GM03348 (cell line): ENCODE measurements at places on chromosomes 6 and 20.

DNA sequence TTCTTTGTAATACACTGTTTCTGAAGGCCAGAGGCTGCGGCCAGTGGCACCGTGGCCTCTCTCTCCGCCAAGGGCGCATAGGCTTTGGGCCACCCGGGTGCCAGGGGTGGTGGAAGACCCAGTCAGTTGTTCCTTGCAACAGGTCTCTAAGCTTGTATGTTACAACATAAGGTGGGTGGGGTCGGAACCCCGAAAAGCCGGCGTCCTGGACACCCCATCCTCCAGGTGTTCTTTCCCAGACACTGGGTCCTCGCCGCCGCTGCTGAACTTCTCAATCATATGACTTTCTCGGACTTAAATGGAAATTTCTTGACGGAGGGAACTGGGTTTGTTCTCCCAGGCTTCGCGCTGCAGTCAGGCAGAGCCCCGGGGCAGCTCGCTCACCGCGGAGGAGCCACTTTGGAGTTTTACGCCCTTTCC lies 983 bp upstream of the KCNQ5 start:
- peak; percentile 46 for DNase-seq

DNA sequence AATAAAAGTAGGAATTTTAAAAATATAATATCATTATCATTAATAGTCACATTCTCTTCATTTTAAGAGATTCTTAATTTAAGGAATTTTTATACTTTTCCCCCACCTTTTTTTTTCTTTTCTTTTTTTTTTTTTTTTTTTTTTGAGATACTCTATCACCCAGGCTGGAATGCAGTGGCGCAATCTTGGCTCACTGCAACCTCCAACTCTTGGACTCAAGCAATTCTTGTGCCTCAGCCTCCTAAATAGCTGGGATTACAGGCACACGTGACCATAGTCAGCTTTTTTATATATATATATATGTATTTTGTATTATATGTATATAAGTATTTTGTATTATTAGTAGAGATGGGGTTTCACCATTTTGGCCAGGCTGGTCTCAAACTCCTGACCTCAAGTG lies 457.7 kb downstream of the CDKAL1 start:
- DNase-seq: no peak

GRCh38 chr6:127317388-127318128 lies 25.9 kb downstream of the ECHDC1 start:
- DNase-seq: no peak

- no peak for DNase-seq
Observed at GRCh38 chr6:41642960-41643898, 5.0 kb downstream of the MDFI start.

DNA sequence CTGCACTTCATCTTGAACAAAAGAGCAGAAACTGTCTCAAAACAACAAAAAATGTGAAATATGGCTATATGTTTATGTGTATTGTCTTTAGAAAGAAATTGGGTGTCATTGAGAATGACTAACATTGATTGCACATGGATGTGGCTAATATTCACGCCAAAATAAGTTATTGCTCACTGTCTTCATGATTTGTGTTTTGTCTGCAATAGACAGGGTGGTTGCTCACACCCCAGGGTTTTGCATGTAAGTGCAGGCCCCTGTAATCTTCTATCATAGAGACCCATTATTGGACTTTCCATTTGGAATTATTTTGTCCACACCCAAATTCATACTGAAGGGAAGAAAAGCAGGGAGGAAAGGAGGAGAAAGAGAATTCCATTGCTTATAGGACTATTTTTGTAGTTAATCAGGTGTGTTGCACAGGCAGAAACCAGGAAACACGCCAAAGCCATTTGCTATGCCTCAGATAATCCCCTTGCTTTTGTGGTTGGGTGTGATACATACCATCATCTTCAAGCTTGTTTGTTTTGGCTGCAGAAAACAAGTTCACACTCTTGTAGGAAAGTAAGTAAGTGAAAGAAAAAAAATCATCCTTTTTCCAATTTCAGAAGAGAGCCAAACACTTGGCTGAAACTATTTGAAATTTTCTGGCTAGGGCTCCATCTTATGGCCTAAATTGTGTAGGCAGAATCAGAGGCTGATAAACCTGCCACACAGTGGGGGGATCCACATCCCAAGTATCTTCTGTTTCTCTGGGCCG lies 214.1 kb downstream of the COL12A1 start:
- peak; percentile 16 for DNase-seq

DNA sequence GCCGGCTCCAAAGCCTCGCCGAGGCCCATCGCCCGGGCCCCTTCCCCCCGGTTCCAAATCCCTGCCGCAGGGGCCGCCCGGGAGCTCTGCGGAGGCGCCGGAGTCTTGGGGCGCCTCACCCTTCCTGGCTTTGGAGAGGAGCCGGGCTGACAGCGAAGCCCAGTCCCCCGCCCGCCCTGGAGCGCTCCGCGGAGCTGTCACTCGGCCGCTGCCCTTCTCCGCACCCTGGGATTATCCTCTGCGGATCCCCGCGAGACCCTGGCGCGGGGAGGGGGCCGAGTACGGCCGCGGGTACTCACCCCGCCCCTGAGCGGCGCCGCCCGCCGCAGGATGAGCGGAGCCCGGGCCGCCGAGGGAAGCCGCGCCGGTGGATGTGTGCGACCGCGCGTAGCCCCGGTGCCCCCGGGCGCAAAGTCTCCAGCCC lies 343 bp downstream of the SNAP91 start:
- DNase-seq: peak; percentile 47

DNA sequence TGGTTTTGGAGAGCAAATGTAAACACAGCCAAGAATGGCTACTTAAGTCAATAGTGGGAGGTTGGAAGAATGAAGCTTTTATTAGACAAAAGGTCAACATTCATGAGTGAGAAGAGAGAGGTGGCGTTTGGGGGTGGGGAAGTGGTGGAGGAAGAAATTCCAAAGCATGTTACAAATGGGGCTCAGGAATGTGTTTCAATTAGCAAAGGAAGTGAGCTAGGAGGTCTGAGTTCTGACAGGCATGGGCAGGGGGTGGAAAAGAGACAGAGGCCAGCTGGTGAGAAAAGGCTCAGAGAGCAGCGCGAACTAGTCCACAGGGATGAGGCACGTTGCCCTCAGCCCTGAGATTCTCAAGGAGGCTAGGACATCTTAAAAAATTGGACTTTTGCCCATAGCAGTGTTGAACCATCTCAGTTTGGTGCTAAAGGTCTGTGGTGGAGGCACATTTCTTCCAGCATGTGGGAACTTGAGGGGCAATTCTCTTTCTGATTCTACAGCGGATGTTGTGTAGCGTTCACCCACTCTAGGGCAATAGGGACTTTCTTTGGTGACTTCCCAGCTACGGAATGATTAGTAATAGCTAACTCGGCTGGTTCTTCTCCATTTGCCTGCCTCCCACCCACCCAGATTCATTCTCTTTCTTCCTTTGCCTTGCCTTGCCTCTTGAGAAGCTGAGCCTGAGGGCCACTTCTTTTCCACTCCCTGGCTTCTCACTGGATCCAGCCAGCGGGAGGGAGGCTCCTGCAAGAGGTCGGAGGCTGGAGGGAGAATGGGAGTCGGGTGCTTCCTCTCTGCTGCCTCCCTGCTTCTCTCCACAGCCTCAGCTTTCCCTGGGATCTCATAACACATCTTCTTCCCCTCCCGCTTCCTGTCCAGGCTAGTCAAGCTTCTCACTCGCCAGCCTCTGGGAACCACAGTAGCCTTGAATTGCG lies 45.1 kb upstream of the NEDD9 start:
- peak; percentile 83 for DNase-seq

GRCh38 chr20:40488401-40488800 lies 200.6 kb downstream of the MAFB start:
- DNase-seq: no peak

DNA sequence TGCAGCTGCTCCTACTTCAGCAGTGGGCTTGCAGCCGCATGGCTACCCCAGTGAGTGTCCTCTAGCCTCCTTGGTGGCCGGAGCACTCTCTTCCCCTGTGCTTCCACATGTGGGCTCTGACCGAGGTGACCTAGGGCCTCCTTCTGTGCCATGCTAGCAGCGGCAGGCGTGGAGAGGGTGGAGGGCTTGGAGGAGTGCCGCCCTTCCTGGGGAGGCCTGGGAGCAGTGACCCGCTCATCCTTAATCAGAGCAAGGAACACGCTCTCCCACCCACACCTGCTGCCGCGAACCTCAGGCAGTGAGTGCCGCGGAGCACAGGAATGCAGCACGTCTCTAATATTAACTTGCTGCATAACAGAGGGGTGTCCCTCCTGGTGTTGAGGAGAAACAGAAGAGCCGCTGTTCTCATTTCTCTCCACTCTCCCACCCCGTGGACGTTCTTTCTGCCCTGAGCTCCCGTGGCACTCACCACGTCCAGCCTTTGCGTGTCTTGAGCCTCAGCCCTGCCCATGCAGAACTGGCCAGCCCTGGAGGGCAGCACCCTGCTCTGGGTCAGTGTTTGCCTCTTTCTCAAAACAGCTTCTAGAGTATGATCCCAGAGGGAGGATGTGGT lies 31.9 kb downstream of the DUSP22 start:
- no peak for DNase-seq

DNA sequence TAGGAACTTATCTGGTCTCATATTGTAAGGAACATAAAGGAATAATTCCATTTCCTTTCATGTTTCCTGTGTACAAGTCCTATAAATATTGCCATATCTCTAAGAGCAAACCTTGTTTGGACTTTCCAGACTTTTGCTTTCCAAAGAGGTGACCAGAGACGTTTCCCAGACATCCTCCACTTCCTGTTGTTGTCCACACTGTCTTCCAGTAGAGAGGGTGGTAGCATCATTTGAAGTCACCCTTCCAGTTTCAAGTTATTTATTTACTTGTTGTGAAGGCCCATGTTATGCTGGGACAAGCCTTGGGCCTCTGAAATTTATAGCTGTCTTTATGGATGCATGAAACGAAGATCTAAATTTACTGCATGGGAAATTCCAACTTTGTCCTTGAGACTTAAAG lies 10.6 kb upstream of the TGM3 start:
- no peak for DNase-seq

GRCh38 chr6:110295451-110296165 lies 62.5 kb downstream of the METTL24 start:
- DNase-seq: no peak

DNA sequence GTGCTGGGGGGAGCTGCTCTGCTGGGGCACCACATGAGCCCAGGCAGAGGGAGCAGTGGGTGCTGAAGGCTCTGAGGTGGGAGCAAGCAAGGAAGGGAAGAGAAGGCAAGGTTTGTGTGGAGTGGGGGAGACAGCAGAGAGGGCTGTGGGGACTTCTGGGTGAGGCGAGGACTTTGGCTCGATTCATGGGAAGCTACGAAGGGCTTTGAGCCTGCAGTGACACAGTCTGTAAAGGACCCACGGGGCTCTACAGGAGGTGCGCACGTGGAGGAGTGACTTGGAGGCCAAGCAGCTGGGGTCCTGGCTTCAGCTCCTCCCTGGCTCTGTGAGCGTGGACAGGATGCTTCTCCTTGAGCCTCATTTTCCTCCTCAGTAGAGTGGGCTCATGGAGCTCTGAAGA lies 29.1 kb upstream of the CSNK2A1 start:
- no peak for DNase-seq

- DNase-seq: no peak
Observed at GRCh38 chr20:7346562-7346961, 579.1 kb downstream of the BMP2 start.

DNA sequence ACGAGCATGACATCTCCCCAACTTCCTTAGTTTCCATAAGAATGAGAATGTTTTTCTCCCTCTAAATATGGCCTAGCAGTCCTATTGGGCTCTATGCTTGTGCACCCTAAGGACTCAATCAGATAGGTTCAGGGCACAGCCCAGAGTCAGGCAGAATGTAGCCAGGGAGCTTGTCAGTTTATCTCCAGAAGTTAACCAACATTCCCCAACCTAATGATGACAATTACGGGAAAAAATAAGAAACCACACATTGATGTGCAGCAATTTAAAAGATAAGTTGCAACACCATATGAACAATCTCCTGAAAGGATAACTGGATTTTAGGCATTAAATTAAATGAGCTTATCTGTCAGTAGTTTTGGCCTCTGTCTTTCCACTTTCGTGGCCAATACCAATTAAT lies 71.1 kb downstream of the HDDC2 start:
- DNase-seq: no peak

DNA sequence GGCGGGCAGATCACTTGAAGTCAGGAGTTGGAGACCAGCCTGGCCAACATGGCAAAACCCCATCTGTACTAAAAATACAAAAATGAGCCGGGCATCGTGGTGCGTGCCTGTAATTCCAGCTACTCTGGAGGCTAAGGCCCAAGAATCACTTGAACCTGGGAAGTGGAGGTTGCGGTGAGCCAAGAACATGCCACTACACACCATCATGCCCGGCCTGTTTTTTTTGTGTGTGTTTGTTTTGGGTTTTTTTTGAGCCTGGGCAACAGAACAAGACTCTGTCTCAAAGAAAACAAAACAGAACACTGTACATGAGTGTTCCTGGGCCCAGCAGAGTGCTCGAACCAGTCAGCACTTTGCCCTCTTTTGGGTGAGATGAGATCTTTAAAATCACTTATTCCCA lies 159.1 kb downstream of the MTHFD1L start:
- no peak for DNase-seq

DNA sequence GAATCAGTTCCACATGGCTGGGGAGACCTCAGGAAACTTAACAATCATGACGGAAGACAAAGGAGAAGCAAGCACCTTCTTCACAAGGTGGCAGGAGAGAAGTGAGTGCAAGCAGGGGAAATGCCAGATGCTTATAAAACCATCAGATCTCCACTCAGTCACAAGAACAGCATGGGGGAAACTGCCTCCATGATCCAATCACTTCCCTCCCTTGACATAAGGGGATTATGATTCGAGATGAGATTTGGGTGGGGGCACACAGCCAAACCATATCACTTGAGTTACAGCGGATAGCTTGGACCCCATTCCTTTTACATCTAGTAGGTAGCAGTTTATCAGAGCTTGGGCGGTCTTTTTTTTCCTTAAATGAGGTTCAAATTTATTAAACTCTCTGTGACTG lies 19.1 kb downstream of the AFDN start:
- DNase-seq: no peak

DNA sequence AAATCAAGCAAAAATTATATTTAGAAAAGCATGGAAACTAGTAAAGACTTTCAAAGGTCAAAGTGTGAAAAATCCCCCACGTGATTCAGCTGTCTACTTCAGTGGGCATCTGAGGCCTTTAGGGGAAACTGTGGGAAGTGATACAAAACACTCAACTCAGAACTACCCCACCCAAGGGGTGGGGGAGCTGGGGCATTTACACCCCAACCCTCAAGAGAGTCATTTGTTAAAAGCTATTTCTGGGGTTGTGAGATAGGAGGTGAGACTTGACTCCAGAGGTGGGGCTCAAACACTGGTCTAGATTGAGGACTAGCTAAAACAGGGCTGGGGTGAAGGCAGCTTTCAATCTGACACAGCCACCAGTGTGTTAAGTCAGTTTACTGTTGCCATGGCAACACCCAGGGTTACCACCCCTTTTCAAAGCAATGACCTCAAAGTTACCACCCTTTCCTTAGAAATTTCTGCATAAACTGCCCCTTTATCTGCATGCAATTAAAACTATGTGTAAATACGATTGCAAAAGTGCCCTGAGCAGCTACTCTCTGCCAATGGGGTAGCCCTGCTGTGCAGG lies 9.9 kb upstream of the GTSF1L start:
- DNase-seq: no peak

- DNase-seq: no peak
Observed at GRCh38 chr20:33343521-33343920, 57.8 kb downstream of the CDK5RAP1 start.
